ENCODE measurements at places on chromosomes 1 and 21.

- DNase-seq = no peak
These were observed 58.0 kb downstream of the FAAP20 start for GRCh38 chr1:2136386-2137235.

DNA sequence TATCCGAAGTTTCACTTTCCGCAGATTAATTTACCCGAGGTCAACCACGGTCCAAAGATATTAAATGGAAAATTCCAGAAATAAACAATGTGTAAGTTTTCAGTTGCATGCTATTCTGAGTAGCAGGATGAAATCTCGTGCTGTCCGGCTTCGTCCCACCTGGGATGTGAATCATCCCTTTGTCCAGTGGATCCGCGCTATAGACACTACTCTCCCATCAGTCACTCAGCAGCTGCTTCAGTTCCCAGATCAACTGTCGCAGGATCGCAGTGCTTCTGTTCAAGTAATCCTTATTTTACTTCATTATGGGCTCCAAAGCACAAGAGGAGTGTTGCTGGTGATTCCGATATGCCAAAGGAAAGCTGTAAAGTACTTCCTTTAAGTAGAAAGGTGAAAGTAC, 8.3 kb upstream of the LRP8 start:
- no peak for DNase-seq

- DNase-seq = no peak
These were observed 24.3 kb downstream of the DDAH1 start for GRCh38 chr1:85440612-85441011.

DNA sequence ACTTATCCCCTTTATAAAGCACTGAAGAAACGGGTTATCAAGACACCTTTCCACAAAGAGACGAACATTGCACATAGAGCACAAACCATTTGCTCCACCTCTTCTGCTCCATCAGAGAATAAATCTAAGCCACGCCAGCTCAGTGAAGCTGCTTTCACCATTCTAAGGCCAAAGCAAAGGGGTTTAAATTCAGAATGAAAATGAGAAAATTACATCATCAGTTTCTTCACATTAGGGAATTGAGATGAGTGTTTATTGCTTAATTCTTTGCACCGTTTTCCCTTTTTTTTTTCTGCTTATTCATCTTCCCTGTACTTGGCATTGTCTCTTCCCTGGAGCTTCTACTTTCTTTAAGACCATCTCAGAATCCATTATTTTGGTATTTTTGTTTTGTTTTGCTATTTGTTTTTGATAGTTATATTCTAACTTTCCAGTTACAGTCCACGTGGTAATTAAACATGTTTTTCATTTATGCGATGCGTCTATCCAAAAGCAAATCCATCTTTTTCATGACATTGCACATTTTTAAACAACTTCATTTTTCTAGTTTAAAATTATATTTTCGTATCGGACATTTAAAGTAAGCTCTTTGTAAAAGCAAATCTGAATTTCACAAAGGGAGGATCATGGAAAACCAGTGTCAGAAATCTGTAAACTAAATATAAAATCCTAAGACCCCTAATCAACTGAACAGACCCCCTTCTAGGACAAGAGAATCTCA, 1.9 kb upstream of the OR2T34 start:
- no peak for DNase-seq

DNA sequence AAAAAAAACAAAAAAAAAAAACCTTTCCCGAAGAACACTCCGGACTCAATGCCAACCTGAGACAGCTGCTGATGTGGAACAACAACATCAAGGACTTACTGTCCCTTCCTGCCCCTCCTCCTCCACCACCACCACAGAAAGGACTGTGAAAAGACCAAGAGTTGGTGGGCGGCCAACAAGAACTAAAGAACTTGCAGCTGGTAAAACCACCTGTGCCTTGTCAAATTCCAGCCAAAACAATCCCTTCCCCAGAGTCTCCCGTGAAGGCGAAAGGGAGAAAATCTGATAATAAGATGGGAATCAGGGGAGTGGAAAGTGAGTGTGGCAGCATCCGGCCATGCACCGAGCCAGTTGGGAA, 88.9 kb downstream of the PROX1 start:
- DNase-seq = no peak

DNA sequence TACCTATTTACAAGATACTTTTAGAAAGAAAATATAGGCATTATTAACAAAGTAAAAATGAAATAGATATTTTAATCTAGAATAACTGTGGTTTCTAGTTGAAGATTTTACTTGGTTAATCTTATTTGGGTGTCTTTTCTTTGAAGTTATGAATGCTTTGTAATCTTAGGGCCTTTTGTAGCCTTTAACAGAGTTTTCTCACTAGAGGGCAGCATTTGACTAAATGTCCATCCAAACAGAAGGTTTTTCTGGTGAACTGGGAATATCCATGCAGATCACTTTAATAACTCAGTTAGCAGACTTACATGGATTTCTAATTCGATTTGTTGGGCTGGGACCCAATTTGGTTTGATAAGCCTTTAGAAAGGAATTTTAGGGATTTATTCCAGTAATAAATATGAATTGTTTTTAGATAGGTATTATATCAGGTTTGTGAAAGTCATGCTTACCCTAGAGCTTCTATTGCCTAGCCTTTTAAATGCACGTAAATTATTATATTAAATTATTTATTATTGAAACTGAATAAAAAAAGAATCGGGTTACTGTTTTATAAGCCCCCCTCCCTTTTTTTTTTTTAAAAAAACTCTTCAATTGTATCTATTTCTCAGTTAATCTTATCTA, 119.7 kb downstream of the ZNF326 start:
- DNase-seq = no peak

DNA sequence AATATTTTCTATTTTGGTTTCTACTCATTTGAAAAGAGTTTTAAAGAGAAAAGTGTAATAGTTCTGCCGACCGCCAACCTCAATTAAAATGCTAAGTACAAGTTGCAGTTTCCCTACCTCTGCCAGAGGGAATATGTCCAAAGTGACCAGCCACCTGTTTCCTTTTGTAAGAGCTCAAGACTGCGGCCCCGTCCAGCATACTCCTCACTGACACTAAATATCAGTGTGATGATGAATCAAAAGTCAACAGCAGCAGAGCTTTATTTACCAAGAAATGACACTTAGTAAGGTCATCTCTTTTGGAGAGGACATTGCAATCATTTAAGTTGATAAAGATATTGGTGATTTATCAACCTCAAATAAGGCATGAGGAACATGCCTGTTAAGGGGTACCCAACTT, 57.4 kb upstream of the NRIP1 start:
- no peak for DNase-seq

DNA sequence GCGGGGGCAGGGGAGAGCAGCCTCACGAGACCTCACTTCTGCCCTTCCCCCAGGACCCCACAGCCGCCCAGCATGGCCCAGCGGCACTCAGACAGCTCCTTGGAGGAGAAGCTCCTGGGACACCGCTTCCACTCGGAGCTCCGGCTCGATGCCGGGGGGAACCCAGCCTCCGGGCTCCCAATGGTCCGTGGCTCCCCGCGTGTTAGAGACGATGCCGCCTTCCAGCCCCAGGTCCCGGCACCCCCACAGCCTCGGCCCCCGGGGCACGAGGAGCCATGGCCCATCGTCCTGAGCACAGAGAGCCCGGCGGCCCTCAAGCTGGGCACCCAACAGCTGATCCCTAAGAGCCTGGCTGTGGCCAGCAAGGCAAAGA, 8.5 kb downstream of the ARHGEF16 start:
- no peak for DNase-seq

DNA sequence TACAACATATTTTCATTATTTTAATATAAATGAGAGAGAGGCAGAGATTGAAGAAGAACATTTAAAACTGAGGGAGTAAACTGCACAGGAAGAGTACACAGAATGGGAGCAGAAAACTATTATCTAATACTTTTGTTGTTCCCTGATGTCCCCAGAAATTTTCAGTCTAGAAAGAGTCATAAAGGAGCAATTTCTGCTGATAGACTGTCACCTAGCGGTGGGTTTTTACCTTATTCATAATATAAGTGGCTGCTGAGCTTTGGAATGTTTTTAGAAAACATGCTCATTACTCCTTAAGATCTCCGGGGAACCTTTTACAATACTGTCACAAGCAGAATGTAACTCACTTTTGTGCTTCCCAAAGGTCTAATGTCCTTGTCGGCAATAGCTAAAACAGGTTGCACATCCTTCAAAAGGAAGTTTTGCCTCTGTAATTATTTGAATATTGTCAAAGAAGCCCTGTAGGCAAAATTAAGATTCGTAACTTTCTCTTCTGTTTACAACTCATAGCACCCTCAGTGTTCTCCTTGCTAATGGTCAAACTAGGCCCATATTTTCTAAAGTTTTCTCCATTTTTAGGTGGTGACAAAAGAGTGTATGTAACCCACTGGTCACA, 4.9 kb upstream of the NPL start:
- DNase-seq = no peak

Measured in stimulated activated CD4-positive, alpha-beta T cell treated with anti-CD3 and anti-CD28 coated beads, TNF-alpha, amount 100 ng/mL, for 4 hours (primary cell).